ENCODE measurements at places on chromosomes 7 and 10.

DNA sequence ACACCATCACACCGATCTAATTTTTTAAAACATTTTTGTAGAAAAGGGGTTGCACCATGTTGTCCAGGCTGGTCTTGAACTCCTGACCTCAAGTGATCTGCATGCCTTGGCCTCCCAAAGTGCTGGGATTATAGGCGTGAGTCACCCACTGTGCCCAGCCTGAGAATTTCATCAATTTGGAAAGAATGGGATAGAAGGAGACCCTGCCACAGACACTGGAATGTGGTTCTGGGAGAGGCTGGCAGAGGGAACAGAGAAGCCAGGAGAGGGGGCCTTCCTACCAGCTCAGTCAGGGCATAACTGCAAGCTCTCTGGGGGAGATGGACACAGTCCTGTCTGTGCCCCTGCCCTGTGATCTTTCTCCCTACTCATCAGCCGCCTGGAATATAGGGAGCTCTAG, 42.1 kb upstream of the MKRN1 start:
- no peak for DNase-seq

DNA sequence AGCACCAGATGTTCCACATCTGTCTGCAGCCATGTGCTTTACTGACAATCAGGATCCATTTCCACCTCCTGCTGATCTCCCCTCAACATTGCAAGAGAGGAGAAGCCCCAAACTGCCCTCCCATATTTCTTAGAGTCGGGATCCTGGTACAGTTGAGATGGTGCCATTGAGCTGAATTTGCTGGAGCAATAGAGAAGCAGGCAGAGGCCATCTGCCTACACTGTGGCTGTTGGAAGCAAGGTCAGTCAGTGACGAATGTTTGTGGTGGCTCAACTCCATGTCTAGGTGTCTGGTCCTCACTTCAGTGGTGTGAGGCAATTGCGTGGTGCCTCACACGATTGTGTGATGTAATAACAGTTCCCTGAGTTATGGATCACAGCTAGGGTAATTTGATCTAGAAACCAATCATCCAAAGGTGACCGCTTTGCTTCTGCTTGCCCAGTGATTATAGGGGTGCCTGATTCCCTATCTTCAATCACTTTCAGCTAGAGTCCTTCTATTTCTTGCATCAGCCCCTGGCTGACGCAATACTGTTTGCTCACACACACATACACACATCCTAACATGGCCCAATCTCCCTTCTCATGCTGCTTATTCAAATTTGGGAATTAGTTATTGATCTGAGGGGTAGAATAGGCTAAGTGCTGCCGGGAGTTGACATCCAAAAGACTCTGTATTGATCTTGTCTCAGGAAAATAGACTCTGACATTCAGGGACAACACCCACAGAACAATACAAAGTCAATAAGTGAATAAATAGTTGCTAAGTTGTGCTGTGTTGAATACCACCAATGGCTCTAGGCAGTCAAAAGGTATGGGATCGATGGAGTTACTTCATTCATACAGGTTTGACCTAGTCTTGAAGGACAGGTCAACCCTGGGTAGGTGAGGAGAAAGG, 46.1 kb upstream of the SLC35B4 start:
- DNase-seq: no peak

- no peak for DNase-seq
Measured at GRCh38 chr10:17965649-17966235, 14.0 kb downstream of the SLC39A12 start.

DNA sequence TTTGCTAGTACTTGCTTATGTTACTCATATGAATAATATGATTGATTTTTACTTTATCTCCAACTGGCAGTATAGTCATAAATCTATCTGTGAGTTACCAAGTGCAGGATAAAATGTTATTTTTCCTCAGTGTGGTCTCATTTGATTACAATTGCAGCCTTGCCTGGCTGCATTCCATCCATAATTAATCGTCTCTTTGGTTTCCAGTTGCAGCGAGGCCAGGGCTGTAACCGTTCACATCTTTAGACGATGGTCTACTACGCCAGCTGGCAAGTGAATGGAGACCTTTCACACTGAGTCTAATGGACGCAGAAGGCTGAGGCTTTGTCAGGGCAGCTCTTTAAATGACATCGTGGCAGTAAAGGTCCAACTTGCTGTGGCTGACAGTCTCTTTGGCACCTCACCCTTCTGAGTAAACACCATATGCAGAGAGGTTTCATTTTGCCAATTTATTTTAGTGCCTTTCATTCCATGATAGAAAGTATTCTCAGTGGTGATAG, 84.0 kb downstream of the ARL4A start:
- DNase-seq: no peak

GRCh38 chr7:51680594-51681399, 364.2 kb upstream of the COBL start:
- no peak for DNase-seq

DNA sequence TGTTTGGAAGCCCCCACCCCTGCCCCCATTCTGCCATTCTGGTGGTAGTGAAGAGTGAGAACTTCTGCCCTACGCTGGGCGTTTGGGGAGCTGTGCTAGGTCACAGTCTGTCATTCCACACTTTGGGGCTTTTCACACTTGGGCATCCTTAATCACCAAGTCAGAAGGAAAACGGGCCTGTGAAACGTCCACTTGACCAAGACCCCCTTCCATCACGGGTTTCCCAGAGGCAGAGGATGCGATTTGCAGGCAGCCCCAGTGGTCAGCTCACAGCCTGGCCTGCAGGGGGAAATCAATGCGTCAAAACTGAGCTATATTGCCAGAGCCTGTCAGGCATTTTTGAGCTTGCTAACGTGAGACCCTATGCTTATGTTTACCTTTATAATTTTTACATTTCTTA, 663.3 kb upstream of the MGMT start:
- no peak for DNase-seq

DNA sequence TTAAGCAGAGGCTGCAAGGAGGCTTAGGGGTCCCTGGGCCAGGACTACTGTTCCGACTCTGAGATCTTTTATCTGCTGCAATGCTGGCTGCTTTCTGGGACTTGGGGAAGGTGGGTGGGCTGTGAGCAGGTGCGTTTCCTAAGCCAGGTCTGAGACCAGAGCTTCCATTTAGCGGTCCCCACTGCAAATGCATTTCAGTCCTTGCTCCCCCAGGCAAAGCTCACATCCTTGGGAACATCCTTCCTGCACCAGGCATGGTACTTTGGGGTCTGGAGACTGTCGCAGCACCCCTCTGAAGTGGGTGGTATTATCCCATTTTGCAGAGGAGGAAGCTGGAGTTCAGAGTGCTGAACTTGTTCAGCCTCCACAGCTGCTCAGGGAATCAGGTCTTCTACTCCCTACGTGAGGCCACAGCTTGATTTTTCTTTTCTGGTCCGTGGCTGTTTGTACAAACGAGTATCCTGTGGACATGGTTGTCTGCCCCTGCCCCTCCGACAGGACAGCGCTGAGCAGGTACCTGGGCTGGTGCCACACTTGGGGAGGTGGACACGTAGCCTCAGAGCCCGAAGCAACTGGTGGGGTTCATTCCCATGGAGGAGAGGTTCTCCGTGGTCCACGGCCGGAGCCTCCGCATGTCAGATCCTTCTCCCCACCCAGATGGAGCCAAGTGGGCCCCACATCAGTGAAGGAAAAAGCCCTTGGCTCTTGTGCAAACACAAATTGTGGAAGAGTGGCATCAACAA, 20.0 kb downstream of the ZMIZ1 start:
- no peak for DNase-seq

GRCh38 chr10:31687663-31688482, 240.8 kb downstream of the ARHGAP12 start:
- DNase-seq: no peak

- peak; percentile 79 for DNase-seq
Measured at GRCh38 chr10:102644646-102645387, 538 bp downstream of the TRIM8 start.

DNA sequence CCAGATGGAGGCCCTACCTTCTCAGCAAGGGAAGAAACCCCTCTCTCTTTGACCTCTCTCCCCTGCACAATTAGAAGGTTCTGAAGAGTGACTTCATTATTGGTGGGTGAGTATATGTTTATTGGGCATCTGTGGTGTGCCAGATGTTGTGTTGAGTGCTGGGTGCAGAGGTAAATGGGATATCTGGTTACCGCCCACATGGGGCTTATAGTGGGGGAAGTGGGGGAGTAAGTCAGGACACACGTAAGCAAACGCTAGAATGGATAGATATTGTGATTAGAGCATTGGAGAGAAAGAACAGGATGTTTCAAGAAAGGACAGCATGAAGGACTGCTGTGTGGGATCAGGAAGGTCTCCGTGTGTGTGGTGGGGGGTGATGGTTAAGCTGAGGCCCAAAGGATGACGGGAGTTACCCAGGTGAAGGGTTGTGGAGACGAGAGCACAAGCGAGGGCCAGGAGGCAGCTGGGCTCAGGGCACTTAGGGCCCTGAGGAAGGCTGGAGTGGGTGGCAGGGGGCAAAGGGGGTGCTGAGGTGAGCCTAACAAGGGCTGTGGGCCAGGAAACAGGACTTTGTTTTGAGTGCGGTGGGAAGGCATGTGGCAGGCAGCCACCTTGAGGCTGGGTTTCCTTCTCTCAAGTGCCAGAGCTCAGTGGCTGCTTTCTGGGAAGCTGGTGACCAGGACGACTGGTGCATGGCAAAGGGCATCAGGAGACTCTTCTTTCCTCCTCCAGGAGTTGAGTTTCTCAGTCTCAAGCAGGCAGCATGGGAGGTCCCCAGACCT, 299.9 kb downstream of the RPS24 start:
- DNase-seq: no peak

GRCh38 chr7:21844742-21845141, 101.0 kb downstream of the CDCA7L start:
- no peak for DNase-seq

GRCh38 chr7:151844071-151844824, 32.7 kb downstream of the PRKAG2 start:
- no peak for DNase-seq

Data from T-helper 1 cell (primary cell).